AG10803 (cell line): ENCODE measurements at places on chromosomes 6 and 20.
A peak's percentile ranks its signal among the peaks of the same experiment; 100 is the strongest.

GRCh38 chr6:138430361-138431145 lies 26.5 kb downstream of the HEBP2 start:
- DNase-seq, result peak; percentile 9

DNA sequence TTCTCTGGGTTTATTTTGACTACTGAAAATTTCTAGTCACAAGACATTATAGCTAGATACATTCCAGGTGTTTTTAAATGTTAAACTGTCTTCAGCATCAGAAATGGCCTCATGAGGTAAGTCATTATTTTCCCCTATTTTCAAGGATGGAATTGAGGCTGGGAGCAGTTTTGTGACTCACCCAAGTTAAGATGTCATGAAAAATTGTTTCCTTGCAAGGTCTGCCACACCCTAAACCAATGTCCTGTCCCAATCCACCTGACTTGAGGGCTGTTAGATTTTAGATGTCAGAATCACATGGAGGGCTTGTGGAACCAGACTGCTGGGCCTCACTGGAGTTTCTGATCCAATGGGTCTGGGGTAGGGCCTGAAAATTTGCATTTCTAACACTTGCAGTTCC lies 16.9 kb downstream of the SLC22A3 start:
- no peak for DNase-seq

GRCh38 chr6:31791324-31792089 lies 4.0 kb downstream of the VARS1 start:
- DNase-seq, result peak; percentile 43

- no peak for DNase-seq
These were observed 23.9 kb downstream of the RAB44 start for GRCh38 chr6:36721369-36722140.

- DNase-seq, result no peak
These were observed 293.4 kb downstream of the CD109 start for GRCh38 chr6:73989428-73989827.

- DNase-seq, result no peak
These were observed 288.2 kb upstream of the RNF217 start for GRCh38 chr6:124674042-124674441.

DNA sequence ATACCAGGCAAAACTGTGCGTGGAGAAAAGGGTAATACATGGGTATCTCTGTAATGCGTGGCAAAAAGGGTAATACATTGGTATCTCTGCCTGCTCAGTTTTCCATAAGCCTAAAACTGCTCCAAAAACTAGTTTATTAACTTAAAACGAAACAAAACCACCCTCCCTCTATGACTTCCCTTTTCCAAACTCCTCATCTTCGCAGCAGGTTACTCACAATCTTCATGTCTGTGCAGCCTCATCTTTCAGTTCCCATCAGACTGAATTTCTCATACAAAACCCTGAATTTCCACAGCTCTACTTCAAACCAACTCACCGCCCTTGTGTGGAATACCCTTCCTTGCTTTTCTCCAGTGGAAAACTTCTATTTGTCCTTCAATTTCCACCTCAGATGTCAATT lies 199.4 kb downstream of the PHACTR1 start:
- no peak for DNase-seq

DNA sequence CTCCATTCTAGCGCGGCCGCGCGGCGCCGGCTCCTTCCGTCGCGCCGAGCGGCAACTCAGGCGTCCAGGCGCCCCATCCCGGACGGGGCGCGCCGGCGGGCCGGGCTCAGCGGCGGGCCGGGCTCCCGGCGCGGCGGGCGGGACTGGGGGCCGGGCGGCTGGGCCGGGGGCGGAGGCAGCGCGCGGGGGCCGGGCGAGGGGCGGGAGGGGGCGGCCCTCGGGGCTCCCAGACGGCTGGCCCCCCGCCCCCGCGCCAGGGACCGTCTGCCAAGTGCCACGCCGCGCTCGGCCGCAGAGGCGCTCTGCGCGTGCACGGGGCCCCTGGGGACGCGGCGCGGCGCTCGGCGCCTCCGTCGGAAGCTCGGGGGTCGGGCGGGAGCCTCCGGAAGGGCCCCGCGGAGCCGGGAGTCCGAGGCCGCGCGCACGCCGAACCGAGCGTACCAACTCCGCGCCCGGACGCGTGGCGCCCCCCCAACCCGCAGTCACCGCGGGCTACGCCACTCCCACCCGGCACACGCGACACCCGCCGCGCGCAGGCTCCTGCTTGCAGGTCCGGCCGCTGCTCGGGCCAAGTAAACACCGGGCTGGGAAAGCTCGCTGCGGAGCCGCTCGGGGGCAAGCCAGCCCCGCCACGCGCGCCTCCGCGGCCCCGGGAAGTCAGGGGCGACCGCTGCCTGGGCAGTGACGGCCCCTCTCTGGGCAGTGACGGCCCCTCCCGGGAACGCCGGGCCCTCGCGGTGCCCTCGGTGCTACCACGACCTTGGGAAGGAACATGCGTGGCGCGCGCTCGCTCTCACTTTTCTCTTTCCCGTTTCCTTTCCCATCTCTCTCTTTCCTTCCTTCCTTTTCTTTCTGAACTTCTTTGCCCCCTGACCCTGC lies at the start of gene PREX1:
Gene PREX1 (minus strand): TSS at position 145 of the 879 bp plus-strand sequence. CDS start 139 bp downstream, at position 6.
- DNase-seq, result peak; percentile 71

DNA sequence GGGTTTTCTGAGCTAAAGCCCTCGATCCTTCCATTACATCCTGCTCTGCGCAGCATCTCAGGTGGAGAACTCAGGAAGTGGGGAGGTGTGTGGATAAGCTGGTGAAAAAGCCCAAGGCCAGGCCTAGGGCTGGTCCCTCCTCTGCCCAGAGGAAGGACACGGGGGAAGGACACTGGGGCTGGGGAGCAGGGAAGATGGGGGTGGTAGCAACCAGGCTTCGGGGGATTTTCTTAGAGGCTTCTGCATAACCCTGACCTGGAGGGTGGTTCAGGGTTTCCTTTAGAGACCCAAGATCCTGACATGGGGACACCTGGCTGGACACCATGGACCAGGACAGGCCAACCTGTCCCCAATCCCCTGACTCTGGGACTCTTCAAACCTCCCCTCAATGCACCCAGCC lies 37.9 kb downstream of the SUN5 start:
- no peak for DNase-seq

DNA sequence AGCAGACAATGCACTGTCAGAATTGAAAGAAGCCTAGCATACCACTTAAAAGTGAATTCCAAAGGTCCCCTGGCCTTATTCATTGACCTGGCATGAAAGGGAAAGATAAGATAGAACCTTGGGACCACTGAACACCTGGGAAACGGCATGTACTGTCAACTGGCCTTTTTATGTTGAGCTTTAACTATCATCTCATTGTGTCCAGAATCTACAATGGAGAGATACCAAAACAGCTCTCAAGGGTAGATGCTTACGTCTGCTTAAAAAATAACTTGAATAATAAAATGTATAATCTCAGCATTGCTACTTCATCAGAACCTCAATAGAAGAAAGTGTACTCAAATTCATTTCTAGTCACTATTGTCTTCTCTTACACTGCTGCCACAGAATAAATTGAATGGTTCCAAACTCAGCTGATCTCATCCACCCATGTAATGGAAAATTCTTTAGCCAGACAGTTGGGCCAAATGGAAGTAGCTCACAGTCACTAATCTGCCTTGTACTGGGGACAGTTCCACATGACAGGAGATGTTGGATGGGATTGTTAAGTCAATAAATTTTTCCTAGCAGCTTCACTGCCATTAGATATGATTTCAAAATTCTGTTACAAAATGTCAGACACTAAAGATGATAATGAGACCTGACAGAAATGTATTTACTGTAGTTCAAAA lies 93.8 kb downstream of the MLIP start:
- no peak for DNase-seq

GRCh38 chr6:14877758-14878157 lies 368.1 kb upstream of the JARID2 start:
- no peak for DNase-seq

- DNase-seq, result no peak
These were observed 105.7 kb upstream of the LGSN start for GRCh38 chr6:63425493-63425892.

- DNase-seq, result no peak
These were observed 27.6 kb downstream of the TREML4 start for GRCh38 chr6:41255638-41256246.

DNA sequence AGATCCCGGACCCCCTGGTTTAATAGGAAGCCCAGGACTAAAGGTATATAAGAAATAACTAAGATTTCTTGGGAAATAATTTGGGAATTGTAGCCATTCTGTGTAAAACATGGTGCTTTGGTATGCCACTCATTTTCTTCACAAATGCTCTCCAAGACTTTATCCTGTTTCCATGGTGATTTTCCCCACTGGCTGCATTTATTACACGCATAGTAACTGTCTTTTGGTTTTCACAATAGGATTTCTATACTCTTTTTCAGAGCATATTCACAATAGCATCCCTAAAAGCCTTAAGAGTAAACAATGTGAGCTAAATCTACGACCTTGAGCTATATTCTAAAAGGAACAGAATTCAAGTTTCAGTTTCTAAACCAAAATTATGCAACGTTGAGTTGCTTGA lies 160.8 kb downstream of the COL9A1 start:
- DNase-seq, result no peak

GRCh38 chr6:112634376-112634775 lies 287.2 kb downstream of the RFPL4B start:
- no peak for DNase-seq

GRCh38 chr6:29887819-29888776 lies 54.2 kb upstream of the HLA-A start:
- DNase-seq, result peak; percentile 26

- DNase-seq, result no peak
These were observed 217.0 kb downstream of the TBX18 start for GRCh38 chr6:84547341-84547801.

DNA sequence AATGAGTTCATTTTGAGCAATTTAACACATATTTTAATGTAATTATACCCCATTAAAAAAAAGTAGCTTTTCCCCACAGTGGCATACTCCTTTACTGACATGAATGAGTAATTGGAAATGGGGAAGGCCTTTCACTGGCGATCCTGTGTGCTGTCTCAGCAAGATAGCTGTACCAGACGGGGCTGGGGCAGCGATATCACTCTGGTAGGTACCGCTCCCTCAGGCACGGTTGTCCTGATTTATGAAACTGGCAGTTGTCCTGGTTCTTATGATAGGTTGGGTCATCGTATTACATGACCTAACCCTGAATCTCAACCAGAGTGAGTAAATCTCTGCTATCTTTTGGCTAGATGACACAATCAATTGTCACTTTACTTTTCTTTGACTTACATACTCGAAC lies 355.0 kb upstream of the MAP3K7 start:
- no peak for DNase-seq

DNA sequence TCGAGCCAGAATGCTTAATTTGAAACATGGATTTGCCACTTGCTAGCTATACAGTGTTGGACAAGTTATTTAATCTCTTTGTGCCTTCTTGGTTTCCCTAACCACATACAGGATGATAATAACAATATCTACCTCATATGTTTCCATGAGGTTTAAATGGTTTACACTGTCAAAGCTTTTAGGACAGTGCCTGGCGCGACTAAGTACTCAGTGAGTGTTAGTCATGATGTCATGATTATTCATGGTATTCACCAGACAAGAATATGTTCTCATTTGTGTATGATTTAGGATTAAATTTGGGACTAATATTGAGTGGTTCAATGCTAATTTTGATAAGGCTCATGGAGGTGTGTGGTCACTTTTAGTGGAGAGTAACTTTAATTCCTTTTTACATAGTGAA lies 167.4 kb downstream of the EYA4 start:
- no peak for DNase-seq

- no peak for DNase-seq
These were observed 16.6 kb downstream of the IRF4 start for GRCh38 chr6:408148-408547.

GRCh38 chr6:74199215-74199915 lies 503.4 kb downstream of the CD109 start:
- peak; percentile 36 for DNase-seq

DNA sequence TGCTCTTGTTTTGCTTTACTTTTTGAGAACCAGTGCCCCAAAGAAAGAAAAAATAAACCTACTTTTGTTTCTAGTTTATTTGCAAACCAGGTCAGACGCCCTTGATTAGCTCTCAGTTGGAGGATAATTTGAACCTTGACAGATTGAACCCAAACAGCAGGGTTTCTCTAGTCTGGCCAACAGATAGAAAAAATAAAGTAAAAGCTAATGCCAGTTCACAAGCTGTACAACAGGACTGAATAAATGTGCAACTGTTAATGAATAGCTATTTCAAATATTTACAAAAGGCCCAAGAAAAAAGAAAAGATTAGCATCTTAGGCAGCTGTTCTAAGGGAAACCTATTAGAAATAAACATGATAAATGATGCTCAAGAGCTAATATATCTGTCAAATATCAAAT lies 331.8 kb downstream of the CDKAL1 start:
- DNase-seq, result no peak

- DNase-seq, result peak; percentile 42
These were observed 1.3 kb downstream of the LY6G6C start for GRCh38 chr6:31720196-31720770.

DNA sequence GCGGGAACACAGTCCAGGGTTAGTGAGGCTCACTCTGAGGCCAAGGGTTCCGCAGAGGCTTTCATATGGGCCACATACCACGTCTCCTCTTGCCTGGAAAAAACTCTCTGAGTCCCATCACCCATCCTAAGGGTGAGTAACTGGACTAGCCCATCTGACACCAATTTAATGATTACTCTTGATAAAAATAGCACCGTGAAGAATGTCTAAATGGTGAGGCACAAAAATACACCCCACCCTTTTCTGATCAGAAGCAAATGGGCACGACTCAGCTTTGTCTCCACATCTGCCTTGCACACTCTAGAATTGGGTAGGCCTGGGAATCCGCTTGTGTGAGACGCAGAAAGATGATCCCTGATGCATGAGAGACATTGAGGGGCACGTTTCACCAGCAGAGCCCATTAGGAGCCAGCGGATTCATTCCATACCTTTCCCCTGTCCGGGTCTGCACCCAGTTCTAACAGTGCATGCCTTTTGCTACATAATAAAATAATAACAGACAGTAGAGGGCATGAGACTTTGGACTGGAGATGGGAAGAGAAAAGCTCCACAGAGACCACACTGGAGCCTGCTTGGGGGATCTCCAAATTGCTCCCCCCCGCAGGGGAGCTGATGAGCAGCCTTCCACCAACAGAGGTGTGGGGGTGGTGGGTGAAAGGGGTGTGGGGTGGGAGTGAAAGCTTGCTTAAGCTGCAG lies 110.0 kb upstream of the KCNK16 start:
- DNase-seq, result peak; percentile 95

- peak; percentile 77 for DNase-seq
These were observed 38.9 kb downstream of the BICRAL start for GRCh38 chr6:42820512-42821340.
